ENCODE measurements at places on chromosomes 2 and 18.
A peak's percentile ranks its signal among the peaks of the same experiment; 100 is the strongest.

DNA sequence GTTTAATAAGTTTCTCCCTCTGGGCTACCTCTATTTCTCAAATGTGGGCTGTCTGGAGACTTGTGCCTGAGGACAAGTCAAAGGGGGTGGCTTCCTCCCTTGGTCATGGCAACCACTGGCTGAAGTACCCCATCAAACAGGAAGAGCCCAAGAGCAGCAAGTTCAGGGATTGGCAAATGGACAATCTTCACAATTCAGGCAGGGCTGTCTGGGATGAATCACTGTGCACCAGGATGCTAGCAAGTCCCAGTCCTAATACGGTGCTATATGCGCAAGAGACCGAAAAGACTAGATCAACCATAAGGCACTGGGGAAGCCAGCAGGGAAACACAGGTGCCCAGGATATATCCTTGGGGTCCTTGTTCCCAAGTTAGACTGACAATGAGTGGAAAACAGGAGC is 75.5 kb downstream of the ANTXR1 start:
- no peak for DNase-seq

GRCh38 chr2:196170213-196170605 is 1.2 kb downstream of the STK17B start:
- DNase-seq, result peak; percentile 4

GRCh38 chr2:46514738-46515137 is 35.4 kb downstream of the TMEM247 start:
- DNase-seq, result no peak

DNA sequence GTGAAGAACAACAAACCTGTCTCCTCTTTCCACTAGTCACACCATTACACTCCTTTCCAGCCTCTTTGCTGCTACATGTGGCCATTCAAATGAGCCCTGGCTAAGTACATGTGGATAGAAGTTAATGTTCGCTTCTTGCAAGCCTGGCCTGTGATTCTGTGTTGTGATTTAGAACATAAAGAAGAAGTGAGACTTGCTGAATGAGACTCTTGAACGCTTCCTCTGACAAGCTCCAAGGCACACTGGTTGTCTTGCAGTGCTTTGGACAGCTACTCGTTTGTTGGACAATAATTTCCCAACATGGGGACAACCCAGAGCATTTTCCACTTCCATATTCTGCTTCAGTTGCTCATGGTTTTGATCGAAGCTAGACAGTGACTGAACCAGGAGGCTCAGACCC is 57.3 kb downstream of the CCDC74A start:
- no peak for DNase-seq

GRCh38 chr2:127052771-127053691 is 53.9 kb downstream of the BIN1 start:
- DNase-seq, result no peak

DNA sequence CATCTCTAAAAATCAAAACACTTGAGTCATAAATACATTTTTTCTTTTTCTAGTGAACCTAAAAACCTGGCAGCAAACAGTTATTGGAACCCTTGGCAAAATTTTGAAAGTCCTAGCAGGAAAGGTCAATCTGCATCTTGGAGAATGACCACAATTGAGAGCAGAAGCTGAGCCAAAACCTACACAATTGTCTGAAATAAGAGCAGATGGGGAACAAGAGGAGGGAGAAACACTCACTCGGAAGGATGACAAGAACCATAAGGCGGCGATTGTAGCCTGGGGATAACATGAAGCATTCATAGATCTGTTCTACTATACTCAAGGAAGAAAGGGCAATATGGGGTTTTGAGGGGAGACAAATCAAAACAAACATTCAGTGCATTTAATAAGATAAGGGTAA is 117.0 kb downstream of the CHN1 start:
- no peak for DNase-seq

DNA sequence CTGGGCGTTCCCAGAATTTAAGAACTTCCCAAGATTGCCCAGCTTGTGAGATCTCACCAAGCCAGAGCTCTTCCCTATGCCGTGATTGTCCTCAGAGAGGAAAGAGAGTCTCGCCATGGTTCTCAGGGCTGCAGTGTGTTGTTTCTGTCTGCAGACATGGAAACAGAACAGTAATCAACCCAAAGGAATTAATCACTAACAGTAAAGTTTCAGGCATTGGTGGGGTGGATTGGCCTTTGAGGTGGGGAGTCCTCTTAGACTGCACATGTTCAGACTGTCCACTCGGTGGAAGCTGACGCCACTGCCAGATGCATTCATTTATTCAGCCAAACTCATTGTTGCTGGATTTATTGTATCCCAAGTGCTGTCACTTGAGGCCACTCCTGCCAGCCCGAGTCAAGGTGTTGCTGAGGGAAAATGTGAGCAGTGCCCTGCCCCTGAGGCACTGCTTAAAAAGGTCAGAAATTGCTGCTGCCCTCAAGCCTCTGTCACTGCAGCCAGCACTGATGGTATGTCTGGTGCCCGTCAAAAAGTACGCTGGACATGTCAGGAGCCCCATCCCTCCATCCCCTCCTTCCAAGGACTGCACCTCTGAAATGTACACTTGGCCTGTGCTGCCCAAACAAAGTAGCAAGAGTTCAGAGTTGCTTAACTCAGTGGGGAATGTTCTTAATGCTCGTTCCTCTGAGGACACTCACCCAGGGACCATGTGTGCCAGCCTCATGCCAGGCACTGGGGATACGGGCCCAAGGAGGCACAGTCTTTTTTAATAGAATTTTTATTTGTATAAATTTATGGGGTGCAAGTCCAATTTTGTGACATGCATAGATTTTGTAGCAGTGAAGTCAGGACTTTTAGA is 201.0 kb downstream of the GLI2 start:
- no peak for DNase-seq

DNA sequence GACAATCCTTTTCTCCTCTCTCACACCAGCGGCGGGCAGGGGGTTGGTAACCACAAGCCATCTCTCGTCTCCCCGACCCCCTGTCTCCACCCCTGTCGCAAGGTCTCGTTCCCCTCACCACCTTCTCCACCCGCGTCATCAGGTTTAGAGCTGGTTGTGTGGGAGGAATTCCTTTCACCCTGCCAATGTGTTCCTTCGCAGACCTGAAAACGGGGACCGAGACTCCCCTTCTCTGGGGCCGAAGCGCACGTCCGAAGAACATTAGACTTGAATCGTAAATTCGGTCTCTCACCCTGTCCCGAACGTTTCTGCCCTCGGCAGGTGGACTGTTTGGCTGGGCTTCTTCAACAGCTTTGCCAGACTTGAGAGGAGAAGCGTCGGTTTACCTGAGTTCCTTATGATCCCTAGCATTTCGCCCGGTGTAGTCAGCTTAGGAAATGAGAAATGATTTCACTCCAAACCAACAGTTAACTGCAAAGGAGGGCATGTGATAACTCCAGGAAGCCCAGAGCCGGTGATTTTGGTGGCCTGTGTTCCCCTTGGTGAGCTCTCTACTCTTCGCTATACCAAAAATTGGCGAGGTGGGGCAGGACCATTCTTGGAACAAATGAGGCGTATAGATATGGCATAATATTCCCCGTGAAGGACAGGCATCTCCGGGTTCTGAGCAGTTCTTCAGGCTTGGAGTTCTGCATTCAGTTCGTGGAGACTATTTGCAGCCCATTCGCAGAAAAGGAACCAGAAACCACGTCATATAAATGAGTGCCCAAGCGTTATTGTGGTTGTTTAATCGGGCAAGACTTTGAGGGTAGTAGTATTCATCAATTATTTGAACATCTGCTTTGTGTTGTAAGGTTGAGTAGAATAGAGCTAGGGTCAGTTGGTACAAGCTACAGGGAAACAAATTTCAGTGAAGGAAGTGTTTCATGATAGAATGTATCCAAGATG is 694 bp downstream of the CFAP36 start:
- no peak for DNase-seq

GRCh38 chr18:48957136-48957535 is 6.4 kb upstream of the SMAD7 start:
- no peak for DNase-seq

GRCh38 chr2:31382452-31383120 is 32.0 kb downstream of the XDH start:
- DNase-seq, result peak; percentile 21

GRCh38 chr2:221464971-221465370 is 107.1 kb downstream of the EPHA4 start:
- DNase-seq, result no peak

- DNase-seq, result no peak
Observed at GRCh38 chr2:43067254-43068040, 159.0 kb downstream of the ZFP36L2 start.

- no peak for DNase-seq
Observed at GRCh38 chr2:118049816-118050140, 35.9 kb upstream of the CCDC93 start.

DNA sequence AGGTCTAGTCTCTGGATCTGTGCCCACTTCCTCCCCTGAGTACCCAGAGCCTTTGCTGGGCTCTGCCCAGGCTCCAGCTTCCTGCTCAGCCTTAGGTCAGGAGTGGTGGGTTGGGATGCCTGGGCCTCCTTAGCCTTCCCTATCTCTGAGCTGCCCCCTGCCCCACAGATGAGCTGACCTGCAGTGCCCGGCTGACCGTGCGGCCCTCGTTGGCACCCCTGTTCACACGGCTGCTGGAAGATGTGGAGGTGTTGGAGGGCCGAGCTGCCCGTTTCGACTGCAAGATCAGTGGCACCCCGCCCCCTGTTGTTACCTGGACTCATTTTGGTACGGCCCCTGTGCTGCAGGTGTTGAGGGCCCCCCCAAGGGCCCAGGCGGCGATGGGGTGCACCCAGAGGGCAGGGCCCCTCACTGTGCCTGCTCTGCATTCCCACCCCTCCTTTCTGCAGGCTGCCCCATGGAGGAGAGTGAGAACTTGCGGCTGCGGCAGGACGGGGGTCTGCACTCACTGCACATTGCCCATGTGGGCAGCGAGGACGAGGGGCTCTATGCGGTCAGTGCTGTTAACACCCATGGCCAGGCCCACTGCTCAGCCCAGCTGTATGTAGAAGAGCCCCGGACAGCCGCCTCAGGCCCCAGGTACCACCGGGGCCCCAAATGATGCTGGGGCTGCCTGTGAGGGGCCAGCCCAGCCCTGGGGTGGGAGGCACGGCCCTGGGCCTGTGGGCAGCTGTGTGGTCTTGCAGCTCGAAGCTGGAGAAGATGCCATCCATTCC is 30.1 kb upstream of the GMPPA start:
- DNase-seq, result no peak

GRCh38 chr2:675051-675450 is 2.2 kb downstream of the TMEM18 start:
- DNase-seq, result no peak

DNA sequence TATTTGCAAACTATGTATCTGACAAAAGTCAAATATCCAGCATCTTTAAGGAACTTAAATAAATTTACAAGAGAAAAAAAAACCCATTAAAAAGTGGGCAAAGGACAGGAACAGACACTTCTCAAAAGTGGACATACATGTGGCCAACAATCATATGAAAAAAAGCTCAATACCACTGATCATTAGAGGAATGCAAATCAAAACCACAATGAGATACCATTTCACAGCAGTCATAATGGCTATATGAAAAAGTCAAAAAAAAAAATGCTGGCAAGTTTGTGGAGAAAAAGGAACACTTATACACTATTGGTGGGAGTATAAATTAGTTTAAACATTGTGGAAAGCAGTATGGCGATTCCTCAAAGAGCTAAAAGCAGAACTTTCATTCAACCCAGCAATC is 130.3 kb upstream of the LHCGR start:
- no peak for DNase-seq

- DNase-seq, result no peak
Observed at GRCh38 chr2:96159084-96159830, 14.0 kb upstream of the DUSP2 start.

GRCh38 chr2:208356846-208357574 is 49.6 kb upstream of the PTH2R start:
- DNase-seq, result no peak

DNA sequence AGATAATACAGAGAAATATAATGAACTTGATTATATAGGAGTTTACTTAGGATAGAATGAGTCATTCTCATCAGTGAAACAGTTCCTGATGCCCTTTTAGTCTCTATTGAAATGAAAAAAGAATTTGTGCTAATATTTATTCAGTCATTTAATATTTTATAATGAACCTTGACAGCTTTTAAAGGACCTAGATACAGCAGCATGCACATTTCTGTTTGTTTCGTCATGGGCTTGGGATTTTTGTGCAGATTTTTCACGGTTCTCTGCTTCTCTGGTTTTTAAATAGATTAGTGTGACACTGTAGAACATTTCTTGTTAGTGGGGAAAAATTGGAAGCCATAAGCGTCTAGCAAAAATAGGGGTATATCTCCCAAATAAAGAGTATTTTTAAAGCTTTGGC is 60.7 kb downstream of the NABP1 start:
- DNase-seq, result no peak

- no peak for DNase-seq
Observed at GRCh38 chr2:232319067-232319802, 59.3 kb upstream of the ALPP start.

DNA sequence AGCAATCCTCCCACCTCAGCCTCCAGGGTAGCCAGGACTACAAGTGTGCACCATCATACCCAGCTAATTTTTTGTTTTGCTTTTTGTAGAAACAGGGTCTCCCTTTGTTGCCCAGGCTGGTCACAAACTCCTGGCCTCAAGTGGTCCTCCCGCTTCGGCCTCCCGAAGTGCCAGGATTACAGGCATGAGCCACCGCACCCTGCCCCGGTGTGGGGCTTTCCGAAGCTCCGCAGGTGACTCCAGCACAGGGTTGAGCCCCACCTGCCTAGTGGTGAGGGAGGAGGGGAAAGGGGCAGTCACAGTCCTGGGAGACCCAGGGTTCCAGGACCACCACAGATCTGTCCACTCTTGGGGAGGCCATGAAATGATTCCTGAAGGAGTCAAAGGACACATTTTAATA is 5.2 kb downstream of the PRLH start:
- DNase-seq, result no peak

DNA sequence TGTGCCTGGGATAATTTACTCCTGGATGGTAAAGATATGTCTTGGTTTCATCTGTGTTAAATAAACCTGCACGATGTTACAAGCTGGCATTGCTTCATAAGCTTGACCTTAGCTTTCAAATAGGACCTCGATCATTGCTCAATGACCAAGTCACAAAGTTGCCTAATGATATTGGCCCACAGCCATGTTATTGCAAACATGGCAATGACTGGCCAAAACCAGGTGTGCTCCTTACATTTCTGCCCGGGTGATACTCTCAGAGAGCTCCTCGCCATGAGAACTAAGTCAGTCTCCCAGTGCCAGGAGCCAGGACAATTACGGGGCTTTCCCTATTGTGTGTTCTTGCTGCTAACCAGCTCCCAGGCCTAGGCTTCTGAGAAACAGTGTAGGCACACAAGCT is 72.5 kb upstream of the CYP1B1 start:
- no peak for DNase-seq

GRCh38 chr2:46278952-46279351 is 18.3 kb upstream of the EPAS1 start:
- no peak for DNase-seq
